Suppressor macrophage treated with lipopolysaccharide for 1 hour (primary cell): ENCODE measurements at places on chromosomes 11 and 22.
A peak's percentile ranks its signal among the peaks of the same experiment; 100 is the strongest.

GRCh38 chr11:72112978-72113808, 698 bp upstream of the ANAPC15 start:
- no peak for DNase-seq

- no peak for DNase-seq
These were observed 5.9 kb upstream of the GLB1L3 start for GRCh38 chr11:134270250-134270714.

DNA sequence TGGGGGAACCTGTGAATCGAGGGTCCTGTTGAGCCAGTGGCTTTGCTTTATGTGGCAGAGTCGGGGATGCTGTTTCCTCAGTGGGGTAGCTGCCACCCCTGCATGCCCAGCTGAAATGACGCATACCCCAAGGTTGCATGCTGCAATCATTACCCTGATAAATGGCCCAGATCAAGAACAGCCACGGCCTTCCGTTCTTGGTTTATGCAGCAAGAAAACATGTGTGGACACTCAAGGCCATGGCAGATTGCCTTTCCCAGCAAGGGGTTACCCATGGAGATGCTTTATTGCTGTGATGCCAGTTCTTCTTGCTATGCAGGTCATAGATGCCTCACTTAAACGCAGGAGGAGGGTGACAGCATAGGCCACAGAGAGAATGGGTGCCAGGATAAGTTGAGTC, 14.3 kb upstream of the SREBF2 start:
- DNase-seq: no peak

GRCh38 chr11:86515297-86516094, 140.8 kb downstream of the CCDC81 start:
- DNase-seq: peak; percentile 27

GRCh38 chr11:12415342-12415966, 38.1 kb downstream of the PARVA start:
- no peak for DNase-seq

- no peak for DNase-seq
These were observed 108.3 kb upstream of the SESN3 start for GRCh38 chr11:95339086-95339901.

GRCh38 chr11:110187731-110188130, 94.5 kb downstream of the ZC3H12C start:
- DNase-seq: no peak

DNA sequence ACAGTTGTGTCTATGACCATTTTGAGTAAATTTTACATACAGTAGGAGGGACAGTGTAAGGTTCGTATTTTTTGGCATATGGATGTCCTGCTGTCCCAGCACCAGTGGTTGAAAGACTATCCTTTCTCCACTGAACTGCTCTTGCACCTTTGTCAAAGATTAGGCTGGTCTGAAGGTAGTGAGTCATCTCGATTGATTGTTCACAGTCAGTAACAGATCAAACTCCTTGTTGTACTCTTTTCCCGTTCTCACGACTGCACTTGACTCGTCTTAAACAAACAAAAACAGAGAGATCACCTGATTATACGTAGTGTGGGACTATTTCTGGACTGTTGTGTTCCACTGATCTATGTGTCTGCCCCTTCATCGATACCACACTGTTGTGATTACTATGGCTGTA, 77.1 kb downstream of the DGCR2 start:
- DNase-seq: no peak

DNA sequence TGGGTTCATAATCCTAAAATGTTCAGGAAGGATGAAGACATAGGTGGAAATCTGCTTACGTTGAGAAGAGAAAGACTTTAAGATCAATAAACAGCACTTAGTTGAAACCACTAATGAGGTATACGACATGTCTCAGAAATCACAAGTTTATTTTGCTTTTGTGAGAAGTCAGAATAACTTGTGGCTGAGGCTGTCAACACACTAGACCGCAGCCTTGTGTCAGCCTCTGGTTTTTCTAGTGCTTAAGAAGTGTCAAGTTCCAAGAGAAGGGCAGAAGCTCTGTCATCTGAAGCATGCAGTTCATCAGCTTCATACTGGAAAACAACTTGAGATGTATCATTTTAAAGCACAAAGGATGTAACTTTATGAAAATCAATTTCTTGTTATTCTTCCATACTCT, 420.9 kb downstream of the METTL15 start:
- no peak for DNase-seq

GRCh38 chr11:31720671-31721365, 90.3 kb downstream of the PAX6 start:
- DNase-seq: no peak

DNA sequence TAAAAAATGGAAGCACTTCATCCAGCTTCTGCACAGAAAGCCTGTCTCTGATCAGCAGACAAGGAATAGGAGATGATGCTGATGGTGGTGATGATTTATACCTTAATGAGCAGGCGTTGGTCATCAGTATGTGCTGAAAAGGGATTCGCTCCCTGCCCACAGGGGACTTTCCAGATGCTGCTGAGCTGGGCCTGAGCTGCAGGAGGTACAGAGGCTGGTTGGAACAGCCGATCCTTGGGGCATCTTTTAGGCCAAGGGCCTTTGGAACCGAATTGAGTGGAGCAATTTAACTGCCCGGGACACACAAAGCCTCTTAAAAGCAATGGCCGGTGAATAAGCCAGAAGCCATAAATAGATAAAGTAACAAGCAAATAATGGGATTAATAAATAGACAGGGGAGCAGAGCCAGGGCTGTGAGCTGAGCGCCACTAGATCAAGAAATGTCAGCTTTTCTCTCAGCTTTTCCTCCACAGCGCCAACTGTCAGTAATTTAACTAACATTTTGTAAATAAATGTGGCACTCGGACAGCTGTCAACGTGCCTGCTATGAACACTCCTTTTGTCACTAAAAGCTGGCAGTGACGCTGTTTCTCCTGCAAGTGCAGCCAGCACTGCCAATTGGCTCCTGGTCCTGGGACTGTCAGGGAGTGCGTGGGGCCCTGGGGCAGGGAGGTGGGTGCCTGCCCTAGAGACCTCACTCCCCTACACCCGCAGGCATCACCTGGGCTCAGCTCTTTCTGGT, 562.3 kb downstream of the NTM start:
- DNase-seq: no peak

GRCh38 chr11:68581439-68581838, 102.9 kb upstream of the GAL start:
- no peak for DNase-seq

GRCh38 chr11:7606496-7606895, 66.8 kb downstream of the CYB5R2 start:
- DNase-seq: no peak

DNA sequence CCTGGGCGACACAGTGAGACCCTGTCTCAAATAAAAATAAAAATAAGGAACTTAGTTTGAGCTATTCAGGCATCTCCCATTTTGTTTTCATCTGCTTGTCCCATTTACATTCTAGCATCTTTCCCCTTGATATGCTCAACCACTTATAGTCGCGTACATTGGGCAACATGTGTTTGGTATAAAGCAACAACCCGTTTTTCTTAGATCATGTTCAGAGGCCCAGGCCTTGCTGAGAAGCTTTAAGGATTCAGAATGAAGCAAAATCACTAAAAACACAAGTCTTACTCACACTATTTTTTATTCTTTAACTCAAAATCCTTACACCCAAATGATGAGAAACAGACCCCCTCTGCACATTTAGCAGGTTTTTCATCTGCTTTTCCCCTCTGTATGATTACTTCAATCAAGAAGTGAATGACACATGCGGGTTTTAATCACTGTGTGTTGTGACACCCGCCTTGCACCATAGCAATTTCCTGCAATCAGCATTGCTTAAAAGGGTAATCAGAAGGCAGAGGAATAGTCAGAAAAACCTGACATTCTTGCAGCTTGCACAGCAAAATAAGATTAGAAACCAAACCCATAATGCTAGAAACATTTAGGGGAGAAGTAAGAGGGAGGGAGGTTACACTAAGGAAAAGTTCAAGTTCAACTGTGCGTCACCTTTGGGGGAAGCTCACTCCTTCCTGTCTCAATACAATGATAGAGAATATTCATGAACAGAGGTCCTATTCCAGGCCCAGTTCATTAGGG, 25.9 kb downstream of the ALG9 start:
- DNase-seq: peak; percentile 85

DNA sequence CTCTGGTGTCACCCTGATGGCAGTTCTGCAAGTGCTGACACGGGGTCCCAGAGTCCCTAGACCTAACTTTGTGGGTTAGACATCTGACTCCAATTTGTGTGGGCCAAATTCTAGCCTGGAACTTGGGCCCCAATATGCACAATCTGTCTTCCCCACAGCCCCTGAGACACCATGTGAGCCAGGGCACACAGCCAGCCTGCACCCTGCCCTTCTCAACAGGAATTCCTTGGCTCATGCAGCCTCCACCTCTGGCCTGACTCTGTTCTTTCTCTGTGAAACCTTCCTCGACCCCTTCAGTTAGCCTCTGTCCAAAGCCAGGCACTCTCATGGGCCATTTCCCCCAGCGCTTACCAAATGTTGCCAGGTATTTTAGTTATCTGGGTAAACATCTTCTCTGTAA, 59.1 kb upstream of the POU2AF1 start:
- no peak for DNase-seq

GRCh38 chr22:47417699-47418098, 655.2 kb downstream of the TBC1D22A start:
- DNase-seq: no peak

DNA sequence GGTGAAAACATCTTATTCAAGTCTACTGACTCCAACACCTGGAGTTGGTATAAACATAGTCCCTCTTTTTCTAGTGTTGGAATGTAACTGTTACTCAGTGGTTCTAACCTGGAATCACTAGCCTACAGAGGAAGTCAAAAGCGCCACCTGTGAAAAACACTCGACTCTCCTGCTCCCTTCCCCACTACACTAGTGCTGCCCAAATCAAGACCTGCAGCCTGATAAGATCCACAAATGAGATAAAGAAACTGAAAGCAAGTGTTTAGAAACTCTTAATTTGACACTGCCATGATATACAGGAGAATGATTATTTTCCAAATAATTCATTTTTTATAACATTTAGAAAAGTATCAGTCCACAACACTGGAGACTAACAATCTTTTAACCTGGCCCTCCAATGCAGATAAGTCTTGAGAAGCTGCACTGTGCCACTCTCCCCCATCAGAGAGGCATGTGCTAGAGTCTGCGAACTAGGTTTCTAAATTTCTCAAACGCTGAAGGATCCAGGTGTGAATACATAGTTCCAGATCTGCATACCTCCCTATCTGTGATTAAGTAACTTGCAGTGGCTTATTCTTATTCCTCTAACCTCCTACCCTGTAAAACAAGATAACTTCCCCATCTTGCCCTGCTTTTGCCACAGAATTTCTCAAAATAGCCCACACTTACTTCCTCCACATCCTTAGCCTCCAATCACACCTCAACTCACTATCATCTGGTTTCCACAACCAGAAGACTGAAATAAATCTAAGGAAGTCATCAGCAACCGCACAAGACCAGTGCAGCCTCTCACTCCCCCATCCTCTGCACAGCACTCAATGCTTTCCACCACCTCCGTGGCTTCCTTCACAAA, 88.1 kb downstream of the RRAS2 start:
- DNase-seq: peak; percentile 42

- DNase-seq: peak; percentile 83
These were observed 10.4 kb upstream of the SREBF2 start for GRCh38 chr22:41822317-41823057.

GRCh38 chr11:22273781-22274180, 64.4 kb upstream of the SLC17A6 start:
- DNase-seq: no peak

GRCh38 chr11:117910941-117911655, 18.1 kb downstream of the TMPRSS13 start:
- no peak for DNase-seq

DNA sequence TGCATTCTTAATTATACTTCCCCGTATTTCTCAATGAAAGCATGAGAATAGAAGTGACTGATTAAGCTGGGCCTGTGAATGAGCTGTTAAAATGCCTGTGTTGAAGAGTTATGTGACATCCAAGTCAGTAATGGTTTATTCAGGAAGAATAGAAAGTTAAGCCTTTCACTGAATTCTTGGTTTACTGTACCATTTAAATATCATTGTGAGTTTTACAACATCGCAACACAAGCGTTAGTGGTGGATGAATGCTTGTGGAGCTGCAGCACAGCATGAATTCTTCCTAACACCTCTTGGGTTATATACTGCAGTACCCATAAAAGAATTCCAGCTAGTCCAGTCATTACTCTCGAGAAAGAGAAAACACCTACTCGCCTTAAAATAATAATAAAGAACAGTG, 257.8 kb downstream of the JRKL start:
- no peak for DNase-seq

- peak; percentile 70 for DNase-seq
These were observed 68.1 kb upstream of the LMO1 start for GRCh38 chr11:8331767-8332166.

GRCh38 chr11:68667511-68668500, 16.5 kb upstream of the GAL start:
- DNase-seq: no peak

- no peak for DNase-seq
These were observed 18.4 kb downstream of the PSMD13 start for GRCh38 chr11:255176-255575.

- no peak for DNase-seq
These were observed 13.6 kb downstream of the NPTXR start for GRCh38 chr22:38830026-38830844.

- DNase-seq: no peak
These were observed 111.5 kb downstream of the DSCAML1 start for GRCh38 chr11:117685566-117685965.

DNA sequence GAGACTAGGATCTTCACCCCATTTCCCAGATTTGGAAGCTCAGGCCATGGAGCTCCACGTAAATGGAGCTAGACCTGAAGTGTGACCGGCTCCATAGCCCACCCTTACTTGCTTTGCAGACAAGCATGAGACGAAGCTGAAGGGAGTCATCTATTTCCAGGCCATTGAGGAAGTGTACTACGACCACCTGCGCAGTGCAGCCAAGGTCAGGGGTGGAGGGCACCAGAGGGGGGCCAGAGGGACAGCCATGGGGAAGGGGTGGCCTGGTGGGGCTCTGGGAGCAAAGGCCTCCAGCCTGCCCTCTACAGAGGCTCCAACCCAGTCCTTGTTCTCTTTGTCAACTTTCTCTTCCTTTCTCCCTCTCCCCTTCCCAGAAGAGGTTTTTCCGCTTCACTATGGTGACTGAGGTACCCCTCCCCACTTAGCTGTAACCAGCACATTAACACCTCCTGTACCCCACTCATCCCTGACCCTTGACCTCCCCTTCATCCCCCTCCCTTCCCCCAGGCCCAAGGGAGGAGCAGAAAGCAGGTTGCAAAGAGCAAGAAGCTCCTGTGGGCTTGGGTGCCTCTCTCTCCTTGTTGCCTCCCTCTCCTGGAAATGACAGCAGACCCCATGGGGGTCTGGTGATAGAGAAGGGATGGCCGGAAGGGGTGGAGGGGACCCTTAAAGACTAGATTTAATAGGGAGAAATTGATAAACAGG, 23.8 kb downstream of the TREH start:
- no peak for DNase-seq
